ENCODE measurements at places on chromosomes 5 and 9.

- DNase-seq = no peak
These were observed 156.6 kb upstream of the DMRT1 start for GRCh38 chr9:684941-685340.

DNA sequence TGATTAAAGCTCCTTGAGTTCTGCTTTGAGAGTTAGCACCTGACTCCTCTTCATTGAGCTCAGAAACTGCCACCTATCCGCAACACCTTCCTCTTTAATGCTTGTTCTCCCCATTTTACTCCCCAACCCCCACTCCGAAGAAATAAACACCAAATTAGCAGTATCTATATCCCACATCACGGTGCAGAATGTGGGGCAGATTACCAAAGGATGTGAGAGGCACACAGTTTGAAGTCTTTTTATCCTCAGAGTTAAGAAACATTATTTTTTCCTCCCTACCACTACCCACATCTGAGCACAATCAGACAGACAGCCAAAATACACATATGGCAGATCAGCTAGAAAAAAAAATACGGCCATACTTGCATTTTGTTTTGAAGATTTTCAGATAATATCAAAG lies 26.1 kb upstream of the IL7R start:
- no peak for DNase-seq

DNA sequence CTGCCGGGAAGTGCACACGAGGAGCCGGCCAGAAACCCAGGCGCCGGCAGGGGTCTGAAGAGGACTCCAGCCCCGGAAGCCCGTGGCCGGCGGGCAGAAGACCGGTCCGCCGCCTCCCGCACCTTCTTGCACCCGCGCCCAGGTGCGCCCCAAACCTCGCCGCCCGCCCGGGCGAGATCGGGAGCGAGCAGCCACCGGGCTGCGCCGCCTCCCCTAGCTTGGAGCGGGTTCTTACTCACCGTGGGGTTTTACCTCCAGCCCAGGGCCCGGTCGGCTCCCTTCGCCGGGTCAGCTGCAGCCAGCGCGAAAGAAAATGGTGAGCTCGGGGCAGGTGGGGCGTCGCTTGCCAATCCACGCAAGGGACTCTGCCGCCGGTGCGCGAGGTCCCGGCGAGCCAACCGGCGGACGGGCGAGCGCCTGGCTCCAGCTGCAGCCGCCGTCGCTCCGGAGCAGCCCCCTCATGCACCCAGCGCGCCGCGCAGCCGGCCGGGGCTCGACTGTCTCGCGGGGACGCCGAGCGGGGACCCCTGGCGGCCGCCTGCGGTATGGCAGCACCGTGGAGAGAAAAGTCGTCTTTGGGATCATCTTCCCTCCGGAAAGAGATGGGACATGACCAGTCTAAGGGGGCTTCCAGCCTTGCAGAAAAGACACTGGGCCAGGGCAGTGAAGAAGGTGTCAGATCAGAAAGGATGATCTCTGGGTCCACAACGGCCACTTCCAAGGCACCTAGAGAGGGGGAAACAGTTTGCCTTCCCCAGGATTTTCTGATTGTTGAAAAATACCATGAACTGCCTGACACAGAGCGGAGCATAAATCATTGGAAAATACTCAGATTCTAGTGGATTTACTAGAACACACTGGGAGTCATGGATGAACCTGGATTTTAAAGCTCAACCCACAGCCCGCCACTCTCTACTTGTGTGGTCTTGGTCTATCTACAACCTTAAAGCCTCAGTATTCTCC lies at the start of gene MOB3B:
MOB3B (minus strand) TSS at position 499 of the 963 bp plus-strand sequence. CDS start 74,264 bp downstream, outside the sequence.
- DNase-seq = peak; percentile 57

GRCh38 chr5:175484829-175485228 lies 6.5 kb downstream of the SFXN1 start:
- no peak for DNase-seq

- no peak for DNase-seq
These were observed 49.4 kb downstream of the GRIN3A start for GRCh38 chr9:101689039-101689438.

DNA sequence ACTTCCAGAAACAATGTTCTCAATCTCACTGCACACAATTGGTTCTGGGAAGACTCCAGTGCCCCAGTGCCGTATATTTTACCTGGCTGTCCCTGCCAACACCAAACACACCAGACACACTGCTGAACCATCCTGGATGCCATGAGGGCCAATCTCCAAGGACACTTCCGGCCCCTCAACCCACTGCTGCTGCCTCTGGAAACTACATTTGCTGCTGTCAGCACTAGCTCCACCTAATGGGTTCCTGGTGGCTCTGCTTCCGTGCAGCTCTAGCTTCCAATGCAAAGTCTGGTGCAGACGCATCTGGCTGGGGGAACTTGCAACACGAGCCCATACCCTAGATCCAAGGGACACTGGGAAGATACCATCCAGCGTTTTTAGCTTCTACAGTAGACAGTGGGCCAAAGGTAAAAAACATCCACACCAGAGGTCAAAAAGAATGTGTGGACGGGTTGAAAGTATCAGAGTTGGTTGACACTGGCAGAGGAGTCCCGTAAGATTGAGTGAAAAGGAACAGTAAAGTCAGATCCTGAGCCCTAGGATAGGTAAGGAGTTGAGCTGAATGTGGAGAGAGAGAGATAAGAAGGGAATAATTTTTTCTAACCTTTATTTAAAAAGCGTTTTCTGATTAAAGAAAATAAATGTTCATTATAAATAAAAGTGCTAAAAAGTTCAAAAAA lies 99.7 kb upstream of the KIF2A start:
- DNase-seq = no peak

- no peak for DNase-seq
These were observed 35.5 kb downstream of the ADAM19 start for GRCh38 chr5:157540124-157540523.

DNA sequence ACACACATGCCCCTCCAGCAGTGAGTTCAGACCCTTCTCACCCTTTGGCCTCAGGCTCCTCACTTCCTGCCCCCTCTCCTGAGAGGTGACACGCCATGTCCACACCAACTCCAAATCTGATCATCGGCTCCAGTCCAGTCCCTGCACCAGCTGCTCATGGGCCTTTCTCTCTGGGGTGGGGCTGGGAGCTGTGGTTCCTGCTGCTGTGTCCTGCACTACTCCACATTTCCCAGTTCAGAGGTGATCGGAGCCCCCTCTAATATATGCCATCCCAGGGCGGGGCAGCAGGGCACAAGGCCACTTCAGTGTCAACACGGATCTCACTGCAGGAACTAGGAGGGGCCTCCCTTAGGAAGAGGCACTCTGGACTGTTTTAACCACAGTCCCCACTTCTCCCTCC lies 91.5 kb downstream of the ADAMTS2 start:
- DNase-seq = no peak

GRCh38 chr9:93682155-93682968 lies 106.0 kb downstream of the PHF2 start:
- peak; percentile 24 for DNase-seq

DNA sequence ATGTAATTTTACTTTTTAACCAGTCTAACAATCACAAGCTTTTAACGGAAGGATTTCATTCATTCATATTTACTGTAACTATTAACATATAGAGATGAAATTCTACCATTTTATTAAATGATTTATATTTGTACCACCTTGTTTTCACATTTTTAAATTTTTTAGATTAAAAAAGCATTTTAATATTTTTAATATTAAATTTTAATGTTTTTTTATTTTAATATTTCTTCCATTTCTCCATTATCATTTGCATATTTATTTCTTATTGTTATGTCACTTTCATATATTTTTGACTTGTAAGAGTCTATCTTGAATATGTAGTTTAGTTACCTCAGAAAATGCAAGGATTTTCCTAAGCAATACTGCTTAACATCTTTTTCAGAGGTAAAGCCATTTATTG lies 1034.0 kb upstream of the PTPRD start:
- DNase-seq = no peak

- DNase-seq = no peak
These were observed 798 bp downstream of the PITX1 start for GRCh38 chr5:135032999-135033861.

GRCh38 chr5:89087551-89088318 lies 204.8 kb upstream of the MEF2C start:
- no peak for DNase-seq

DNA sequence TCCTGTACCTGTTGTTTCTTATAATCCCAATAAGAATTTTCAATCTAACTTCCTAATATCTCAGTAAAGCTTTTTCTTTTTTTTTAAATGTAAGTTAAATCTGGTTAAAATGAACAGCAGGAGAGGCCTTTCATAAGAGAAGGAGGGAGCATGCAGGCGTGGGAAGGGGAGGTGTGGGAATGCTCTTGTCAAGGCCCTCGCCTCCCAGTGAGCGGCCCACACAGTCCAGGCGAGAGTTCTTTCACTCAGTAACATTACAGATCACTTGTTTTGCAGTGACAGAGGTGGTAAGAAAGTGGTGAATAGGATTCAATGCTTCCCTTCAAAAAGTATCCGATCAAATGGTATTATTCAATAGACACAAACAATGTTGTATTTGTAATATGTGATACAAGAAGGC lies 125.0 kb downstream of the EPB41L4A start:
- no peak for DNase-seq

DNA sequence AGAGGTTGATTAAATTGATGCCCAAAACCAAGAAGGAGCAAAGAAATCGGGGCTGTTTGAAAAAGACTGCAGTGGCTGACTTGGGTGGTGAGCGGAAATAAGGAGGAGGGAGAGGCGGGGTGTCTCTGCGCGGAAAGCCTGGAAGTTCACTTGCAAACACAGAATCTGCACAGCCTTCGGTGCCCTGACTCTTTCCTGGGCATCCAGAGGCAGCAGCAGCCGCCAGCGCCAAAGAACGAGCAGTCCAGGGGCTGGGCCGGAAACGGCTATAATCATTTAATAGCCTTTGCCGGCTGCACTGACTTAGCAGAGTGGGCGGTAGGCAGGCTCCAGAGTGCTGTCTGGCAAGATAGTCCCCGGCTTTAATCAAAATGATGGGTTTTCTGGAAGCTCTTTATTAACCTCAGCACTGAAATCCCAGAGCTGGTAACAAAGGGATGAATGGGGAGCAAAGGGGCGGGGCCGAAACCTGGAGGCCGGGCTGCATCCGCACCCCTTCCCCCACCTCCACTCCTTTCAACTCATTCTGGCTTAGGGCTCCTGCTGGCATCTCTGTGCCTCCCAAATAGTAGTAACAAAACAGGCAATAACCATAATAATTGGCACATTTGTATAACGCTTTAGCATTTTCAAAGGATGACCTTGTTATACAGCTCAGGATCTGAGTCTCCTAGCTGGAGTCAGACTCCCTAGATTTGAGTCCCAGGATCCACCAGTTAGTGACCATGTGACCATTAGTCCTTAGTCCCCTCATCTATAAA lies 35.7 kb downstream of the PCDHAC2 start:
- no peak for DNase-seq

DNA sequence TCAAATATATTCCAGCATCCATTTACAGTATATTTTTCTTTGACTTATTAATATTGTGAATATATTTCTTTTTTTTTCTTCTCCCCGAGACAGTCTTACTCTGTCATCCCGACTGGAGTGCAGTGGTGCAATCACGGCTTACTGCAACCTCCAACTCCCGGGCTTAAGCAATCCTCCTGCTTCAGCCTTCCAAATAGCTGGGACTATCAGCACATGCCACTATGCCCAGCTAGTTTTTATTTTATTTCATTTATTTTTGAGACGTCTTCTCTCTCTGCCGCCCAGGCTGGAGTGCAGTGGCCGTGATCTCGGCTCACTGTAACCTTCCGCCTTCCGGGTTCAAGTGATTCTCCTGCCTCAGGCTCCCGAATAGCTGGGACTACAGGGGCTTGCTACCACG lies 7.4 kb upstream of the GLIPR2 start:
- no peak for DNase-seq

GRCh38 chr5:133696782-133697507 lies 84.6 kb upstream of the FSTL4 start:
- no peak for DNase-seq

DNA sequence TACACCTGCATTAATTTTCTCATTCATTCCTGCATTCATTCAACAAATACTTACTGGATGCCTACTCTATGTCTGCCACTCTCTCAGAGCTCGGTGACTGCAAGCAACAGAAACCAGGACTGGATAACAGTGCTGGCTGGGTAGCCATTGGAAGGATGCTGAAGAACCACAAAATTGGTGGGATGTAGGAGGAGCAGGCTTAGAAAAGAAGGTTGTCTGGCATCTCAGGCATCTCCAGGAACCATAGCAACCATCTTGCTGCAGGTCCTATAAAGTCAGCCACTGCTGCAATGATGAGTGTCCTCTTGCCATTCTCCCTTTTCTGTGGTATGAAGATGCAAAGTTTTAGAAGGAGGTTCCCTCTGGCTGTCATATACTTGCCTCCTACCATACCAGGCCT lies 168.6 kb downstream of the FGF18 start:
- DNase-seq = no peak

- no peak for DNase-seq
These were observed 30.0 kb upstream of the GAS1 start for GRCh38 chr9:86977205-86977835.

DNA sequence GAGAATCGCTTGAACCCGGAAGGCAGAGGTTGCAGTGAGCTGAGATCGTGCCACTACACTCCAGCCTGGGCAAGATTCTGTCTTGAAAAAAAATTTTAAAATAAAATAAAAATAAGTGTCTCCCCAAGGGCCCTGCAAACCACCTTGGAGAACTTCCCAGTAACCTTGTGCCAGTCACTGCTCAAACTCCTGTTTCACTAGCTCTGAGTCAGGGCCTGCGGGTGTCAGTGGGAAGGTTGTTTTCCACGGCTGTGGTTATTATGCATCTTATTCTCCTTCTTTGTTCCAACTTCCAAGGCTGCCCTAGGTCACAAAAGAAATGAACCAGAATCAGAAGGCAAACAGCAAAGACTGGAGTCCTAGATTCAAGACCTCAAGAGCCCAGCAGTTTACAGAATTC lies 246.7 kb downstream of the ADAMTSL1 start:
- DNase-seq = no peak

- DNase-seq = no peak
These were observed 317.6 kb downstream of the CAAP1 start for GRCh38 chr9:26574898-26575440.

GRCh38 chr9:72872718-72873117 lies 80.1 kb downstream of the ALDH1A1 start:
- no peak for DNase-seq

GRCh38 chr5:136186796-136187195 lies 6.2 kb downstream of the SMIM32 start:
- DNase-seq = no peak

GRCh38 chr5:32506201-32506661 lies 61.7 kb upstream of the ZFR start:
- DNase-seq = no peak

- DNase-seq = no peak
These were observed 20.6 kb upstream of the NNT start for GRCh38 chr5:43582082-43583005.

Data from stimulated activated CD8-positive, alpha-beta memory T cell treated with anti-CD3 and anti-CD28 coated beads, Interleukin-4, amount 100 ng/mL, for 1 hour (primary cell).